Non-pigmented ciliary epithelial cell (primary cell): ENCODE measurements at places on chromosomes 12 and 14.
A peak's percentile ranks its signal among the peaks of the same experiment; 100 is the strongest.

- peak; percentile 3 for DNase-seq
Observed at GRCh38 chr14:75339059-75339458, 60.4 kb downstream of the FOS start.

DNA sequence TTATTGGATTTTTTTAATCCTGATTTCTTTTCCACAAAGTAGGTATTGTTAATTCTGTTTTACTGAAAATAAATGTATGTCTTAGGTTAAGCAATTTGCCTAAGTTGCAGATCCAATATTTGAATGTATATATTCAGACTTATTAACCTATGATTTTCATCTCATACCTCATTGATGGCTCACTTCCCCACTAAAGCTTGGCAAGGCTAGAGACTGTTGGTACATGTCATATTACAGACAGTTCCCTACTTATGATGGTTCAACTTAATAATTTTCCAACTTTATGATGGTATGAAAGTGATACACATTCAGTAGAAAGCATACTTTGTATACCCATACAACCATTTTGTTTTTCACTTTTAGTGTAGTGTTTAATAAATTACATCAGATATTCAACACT, 33.2 kb upstream of the KCNH3 start:
- DNase-seq, result no peak

- no peak for DNase-seq
Observed at GRCh38 chr12:112795582-112795981, 4.0 kb downstream of the RPH3A start.

DNA sequence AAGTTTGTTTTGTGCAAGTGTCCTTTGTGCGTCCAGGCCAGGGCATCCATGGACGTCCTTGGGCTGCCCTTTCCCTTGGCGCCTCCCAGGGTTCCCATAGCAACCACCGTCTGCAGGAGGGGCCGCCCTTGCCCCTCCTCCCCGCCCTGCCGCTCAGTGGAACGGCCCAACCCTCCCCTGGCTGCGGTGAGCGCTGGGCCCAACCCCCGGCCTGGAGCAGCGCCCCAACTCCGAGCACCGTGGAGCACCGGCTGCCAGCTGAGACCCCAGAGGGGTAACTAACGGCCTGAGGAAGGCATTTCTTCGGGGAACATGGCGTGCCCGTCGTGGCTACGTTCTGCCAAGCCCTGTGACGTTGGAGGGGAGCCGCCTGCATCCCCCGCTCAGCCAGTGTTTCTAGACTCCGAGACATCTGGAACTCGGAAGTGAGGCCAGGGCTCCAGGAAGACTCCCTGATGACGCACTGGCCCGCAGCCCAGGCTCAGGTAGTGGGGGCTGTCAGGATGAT, 5.3 kb upstream of the ACACB start:
- DNase-seq, result no peak

- no peak for DNase-seq
Observed at GRCh38 chr14:76995279-76996035, 33.1 kb downstream of the IRF2BPL start.

DNA sequence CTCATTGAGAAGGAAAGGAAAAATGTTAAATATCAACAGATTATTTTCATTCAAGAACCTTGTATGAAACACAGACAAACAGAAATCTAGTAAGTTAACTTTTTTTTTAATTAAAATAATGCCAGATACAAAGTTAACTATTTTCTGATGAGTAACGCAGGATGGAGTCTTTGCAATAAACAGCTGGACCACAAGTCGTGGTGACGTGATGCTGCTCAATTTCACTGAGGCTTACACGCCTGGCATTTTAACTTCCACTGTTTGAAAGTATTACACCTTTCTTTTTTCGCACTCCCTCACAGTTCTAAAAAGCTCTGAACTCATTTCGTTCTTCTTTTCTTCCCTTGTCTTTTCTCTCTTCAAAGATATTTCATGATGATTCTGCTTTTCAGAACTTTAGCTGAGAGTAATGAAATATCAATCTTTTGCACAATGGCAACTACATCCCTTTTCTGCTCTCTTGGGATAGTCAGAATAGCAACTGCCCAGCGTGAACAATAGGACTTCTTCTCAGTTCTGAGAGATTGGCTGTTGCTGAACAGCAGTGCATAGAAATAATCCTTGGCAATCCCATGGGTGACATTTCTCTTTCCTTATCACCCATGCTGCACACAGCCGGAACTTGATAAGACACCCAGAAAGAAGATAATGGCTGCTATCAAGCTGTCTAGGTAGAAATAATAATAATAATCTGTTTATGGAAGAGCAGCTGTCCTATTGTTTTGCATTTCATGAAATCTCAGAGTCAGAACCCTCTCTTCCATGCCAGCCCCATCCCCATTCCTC, 160.5 kb downstream of the BTG1 start:
- DNase-seq, result no peak

- no peak for DNase-seq
Observed at GRCh38 chr12:127342861-127343260, 924.1 kb upstream of the TMEM132C start.

GRCh38 chr12:87428701-87429277, 600.4 kb downstream of the C12orf50 start:
- DNase-seq, result no peak

- no peak for DNase-seq
Observed at GRCh38 chr12:30019366-30020140, 235.8 kb upstream of the TMTC1 start.

DNA sequence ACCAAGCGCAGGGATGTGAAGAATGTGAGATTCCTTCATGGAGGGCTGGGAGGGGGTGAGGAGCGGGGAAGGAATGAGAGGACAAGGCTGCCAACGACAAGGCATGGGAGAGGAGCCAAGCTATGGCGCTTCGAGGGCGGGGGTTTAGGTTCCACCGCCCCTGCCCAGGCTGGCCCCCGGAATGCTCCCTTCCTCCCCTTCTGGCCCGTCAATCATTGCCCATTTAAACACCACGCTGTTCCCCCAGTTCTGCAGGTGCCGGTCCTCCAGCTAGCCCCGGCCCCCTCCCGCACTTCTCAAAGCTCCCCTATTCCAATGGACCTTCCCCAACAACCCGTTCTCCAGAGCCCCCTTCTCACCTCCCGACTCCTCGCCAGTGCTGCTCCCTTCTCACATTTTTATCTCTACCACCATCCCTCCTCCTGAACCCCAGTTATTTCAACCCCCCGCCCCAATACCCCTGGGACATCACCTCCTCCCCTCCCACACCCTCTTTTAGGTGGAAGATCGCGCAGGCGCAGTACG, 428 bp downstream of the RNF41 start:
- DNase-seq, result peak; percentile 26

GRCh38 chr12:100858656-100859055, 64.1 kb downstream of the ANO4 start:
- no peak for DNase-seq

DNA sequence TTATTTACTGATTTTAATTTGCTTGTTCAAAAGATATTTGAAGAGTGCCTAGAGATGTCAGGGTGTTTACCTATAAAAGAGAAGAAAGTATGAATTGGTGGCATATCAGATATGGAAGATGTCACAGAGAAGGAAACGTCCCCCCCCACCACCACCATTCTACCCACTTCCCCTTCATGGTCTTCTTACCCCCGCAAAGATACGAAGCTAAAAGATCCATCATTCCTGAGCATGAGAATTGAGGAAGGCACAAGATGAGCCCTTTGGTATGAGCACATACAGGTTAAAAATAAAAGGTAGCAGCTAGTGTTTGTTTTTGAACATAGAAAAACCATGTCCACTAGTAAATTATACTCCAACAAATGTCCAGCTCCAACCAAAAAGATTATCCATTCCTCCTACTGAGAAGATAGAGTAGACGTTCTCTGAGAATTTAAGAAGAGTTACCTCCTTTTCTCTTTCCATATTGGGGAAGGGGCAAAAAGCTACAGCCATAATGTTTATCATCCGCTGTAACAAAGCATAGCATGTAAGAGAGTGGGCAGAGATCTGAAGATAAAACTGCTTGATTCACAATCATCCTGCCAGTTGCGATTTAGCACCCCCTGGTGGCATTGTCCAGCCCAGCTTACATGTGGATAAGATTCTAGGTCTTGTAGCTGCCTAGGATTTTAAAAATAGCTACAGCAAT, 29.1 kb downstream of the NFYB start:
- DNase-seq, result peak; percentile 77

GRCh38 chr12:48717252-48717695, 767 bp upstream of the CCNT1 start:
- DNase-seq, result no peak

DNA sequence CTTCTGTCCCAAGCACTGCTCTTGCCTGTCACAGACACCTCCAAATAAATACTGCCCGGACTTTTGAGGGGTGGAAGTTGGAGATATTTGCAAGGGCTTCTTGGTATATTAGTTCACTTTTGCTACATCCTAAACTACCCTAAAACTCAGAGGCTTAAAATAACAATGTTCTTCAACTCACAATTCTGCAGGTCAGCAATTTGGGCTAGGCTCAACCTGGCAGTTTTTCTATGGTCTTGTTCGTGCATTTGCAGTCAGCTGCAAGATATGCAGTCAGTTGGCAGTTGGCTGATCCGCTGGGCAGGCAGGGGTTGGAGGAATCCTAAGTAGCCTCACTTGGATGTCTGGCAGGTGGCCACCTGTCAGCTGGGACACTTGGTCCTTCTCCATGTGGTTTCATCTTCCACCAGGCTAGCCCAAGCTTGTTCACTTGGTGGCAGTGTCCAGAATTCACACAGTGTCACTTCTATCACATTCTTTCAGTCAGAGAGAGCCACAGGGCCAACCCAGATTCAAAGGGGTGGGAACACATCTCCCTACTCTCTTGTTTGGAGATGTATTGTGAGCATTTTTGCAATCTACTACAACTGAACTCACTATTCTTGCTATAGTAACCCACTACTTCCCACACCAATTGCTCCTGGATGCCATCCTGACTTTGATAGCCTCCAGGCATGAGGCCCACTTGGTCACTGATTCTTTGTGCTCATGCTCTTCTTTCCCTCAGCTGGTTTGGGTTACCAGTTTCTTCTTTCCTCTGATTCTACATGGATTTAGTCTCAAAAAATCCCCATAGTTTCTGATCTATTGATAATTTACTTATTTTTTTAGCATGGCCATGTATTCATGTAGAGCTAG, 27.8 kb upstream of the CAPRIN2 start:
- no peak for DNase-seq

DNA sequence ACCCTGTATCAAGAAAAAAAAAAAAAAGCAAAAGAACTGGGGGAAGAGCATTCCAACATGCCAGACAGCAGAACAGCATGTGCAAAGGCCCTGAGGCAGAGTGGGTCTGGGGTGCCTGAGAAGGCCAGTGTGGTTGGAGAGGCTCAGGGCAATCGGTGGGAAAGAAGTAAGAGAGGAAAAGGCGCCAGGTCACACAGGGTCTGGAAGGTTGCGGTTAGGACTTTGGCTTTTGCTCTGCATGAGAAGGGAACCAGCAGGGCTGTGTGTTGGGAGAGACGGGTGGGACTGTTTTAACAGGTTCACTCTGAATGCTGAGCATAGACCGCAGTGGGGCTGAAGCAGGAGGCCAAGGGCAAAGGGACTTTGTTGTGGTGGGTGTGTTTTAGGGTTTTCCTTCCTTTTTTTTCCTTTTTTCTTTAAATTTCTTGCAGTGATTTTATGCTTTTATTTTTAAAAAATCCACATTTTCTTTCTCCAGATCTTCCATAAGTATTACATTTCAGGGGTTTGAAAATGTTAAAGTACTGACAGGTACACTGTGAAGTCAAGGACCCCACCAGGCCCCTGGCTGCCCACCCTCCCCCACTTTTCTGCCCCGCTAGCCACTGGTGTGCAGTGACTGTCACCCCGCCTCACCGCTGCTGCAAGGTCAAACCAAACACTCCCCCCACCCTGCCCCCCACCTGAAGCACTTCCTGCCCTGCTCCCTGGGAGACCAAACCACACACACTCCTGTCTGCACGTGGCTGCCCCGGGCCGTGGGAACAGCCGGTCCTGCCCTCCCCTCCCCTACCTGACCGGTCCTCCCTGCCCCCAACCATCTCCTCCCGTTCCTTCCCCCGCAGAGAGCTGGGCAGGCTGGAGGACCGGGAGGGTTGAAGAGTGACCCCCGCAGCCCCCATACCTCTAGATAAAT, 30.0 kb downstream of the DTX1 start:
- no peak for DNase-seq

GRCh38 chr12:2291182-2291832, 238.5 kb downstream of the CACNA1C start:
- no peak for DNase-seq

- DNase-seq, result no peak
Observed at GRCh38 chr12:89827592-89827991, 119.0 kb upstream of the ATP2B1 start.

DNA sequence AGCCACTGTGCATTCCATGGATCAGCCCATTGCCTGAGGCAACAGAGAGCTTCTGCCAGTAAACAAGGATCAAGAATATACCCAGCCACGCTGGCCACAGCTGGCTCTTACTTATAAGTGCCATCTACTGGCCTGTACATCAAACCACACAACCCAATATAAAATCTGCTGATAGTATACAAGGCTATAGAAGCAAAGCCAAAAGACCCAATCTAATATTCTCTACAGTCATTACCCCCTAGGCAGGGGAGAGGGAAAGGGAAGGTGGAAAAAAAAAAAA, 4.4 kb upstream of the FAM186B start:
- DNase-seq, result no peak

GRCh38 chr14:77099425-77100167, 1.5 kb downstream of the CIPC start:
- DNase-seq, result peak; percentile 28

- DNase-seq, result peak; percentile 69
Observed at GRCh38 chr14:35878272-35879150, 52.4 kb downstream of the BRMS1L start.

GRCh38 chr12:131430158-131430742, 280.6 kb upstream of the SFSWAP start:
- DNase-seq, result no peak

DNA sequence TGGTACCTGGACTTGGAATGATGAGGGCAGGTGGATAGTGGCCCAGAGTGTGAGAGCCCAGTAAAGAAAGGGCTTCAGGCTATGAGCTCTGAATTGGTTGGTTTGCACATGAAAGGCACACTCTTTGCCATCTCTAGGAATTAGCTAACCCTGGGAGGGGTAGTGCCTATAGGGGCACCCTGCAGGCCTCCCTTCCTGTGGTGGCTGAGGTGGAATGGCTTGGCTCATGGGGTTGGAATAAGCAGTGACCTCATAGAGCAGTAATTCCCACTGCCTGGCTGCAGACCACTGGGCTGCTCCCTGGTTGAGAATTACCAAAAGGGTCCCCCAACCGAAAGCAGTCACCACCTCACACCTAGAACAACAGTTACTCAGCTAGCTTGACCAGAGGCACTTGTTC, 42.7 kb downstream of the ASCL4 start:
- DNase-seq, result no peak

DNA sequence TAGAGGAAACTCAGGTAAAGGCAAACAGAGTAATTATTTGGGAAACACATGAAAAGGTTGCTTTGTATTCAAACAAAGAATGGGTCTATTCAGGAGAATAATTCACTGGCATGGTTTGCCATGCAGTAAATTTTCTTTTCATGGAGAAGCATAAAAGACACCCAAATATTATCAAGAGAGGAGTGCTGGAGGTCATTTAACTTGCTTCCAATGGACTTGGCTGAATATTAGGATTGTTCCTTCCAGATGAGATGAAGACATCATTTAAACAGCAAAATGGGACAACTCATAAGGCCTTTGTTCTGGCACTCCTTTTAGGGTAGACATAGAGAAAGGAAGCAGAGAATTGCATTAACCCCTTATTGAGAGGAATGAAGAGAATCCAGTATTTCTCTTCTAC, 38.7 kb downstream of the WIF1 start:
- no peak for DNase-seq

- DNase-seq, result no peak
Observed at GRCh38 chr14:24194873-24195185, 412 bp downstream of the TM9SF1 start.

- no peak for DNase-seq
Observed at GRCh38 chr12:14810953-14811483, 3.0 kb downstream of the SMCO3 start.
